NCI-H774 (cell line): ENCODE measurements at places on chromosomes 7 and 10.
A peak's percentile ranks its signal among the peaks of the same experiment; 100 is the strongest.

DNA sequence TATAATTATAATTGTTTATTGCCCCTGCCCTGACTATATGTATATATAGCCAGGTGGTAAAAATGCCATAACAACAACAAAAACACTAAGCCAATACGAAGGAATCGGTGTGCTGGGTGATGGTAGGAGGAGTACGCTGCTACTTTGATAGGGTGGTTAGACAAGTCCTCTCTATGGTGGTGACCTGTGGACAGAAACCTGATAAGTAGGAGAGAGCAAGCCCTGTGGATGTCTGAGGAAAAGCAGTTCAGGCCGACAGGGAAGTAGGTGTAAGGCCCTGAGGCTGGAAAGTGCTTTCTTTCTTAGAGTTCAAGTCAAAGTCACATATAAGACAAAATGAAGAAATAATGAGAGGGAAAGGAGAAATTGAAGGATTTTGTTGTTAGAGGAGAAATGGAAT is 823.8 kb upstream of the CELF2 start:
- DNase-seq: no peak

GRCh38 chr7:142436601-142437000 is 178.7 kb upstream of the PRSS58 start:
- DNase-seq: no peak

GRCh38 chr7:102912742-102913141 is at the start of gene LRRC17:
Gene LRRC17 (plus strand): TSS chr7:102913000. CDS start chr7:102933914, 20,914 bp downstream.
- peak; percentile 57 for DNase-seq

DNA sequence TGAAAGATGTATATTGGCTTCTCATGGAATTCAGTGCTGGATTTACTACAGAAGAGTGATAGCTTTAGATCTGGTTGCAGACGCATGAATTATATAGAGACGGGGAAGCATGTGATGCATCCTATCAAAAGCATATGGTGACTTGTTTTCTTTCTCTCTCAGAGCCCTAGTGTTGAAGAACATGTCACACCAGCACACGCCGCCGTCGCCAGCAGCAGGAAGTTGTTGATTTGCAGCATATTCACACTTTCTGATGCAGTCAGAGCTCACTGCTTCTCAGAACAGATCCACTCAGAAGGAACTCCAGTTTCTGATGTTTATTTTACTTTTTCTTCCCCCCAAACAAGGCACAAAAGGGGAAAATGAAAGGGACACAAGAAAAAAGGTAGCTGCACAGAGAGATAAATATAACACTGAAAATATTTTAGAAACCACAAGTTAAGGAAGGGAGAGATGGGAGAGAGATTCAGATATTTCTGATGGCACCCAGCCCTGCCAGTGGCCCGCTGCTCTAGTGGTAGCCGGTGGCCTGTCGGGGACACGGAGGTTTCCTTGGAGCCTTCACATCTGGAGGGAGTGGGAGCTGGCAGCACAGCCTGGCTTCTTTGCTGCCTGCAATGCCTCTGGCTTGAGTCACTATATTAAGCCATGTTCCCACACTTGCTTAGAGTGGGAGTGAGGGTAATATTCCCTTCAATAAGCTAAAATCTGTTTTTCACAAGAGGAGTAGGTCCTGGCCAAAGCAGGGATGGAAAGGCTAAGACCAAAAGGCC is 123.2 kb downstream of the NRP1 start:
- DNase-seq: no peak

DNA sequence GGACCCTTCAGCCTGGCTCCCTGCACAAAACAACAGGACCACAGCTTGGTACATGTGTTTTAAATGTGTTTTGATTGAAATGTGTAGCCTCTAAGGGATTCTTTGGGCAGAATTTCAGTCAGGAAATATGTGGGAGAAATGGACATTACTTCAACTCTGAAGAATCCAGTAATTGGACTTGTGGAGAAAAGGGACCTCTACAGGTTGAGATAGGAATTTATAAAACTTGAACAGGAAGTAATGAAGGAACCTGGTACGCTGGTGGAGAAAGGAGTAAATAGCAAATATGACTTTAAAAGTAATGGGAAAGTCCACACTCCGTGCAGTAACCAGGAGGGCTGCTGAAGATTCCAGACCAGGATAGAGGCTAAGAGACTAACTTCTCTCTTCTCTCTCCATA is 220.5 kb downstream of the LHFPL3 start:
- no peak for DNase-seq

DNA sequence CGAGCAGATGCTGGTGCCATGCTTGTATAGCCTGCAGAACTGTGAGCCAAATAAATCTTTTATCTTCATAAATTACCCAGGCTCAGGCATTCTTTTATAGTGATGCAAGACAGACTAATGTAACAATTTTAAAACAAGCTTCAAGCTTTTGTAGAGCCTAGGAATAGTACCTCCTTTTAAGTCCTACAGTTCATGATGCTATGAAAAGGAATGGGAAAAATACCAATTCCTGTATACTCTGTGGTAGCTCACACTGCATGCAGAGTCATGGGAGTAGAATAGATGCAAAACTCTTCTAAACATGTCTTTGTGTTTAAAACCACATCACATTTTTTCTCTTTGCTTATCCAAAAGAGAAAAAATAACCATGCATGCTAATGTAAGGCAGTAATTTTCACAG is 66.6 kb upstream of the WNT16 start:
- DNase-seq: no peak

GRCh38 chr7:102396710-102397019 is 502 bp downstream of the PRKRIP1 start:
- DNase-seq: no peak

- no peak for DNase-seq
These were observed 1.5 kb upstream of the ZNF775 start for GRCh38 chr7:150377635-150378034.

DNA sequence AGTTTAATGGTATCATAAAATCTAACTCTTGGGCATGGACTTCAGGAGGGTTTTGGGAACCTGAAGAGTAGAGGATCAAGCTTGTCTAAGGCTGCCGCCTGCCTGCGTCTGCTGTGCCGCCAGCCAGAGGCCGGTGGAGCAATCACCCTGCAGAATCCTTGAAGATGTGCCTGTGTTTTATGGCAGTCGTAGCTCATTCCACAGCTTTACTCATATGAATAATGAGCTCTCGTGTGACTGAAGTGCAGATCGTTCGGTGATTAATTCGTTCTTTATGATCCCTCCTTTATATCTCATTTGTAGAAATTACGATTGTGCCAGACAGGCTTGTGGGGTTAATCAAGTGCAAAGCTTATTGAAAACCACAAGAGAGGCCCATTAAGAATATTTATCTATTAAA is 100.8 kb downstream of the ACTR3B start:
- DNase-seq: no peak

DNA sequence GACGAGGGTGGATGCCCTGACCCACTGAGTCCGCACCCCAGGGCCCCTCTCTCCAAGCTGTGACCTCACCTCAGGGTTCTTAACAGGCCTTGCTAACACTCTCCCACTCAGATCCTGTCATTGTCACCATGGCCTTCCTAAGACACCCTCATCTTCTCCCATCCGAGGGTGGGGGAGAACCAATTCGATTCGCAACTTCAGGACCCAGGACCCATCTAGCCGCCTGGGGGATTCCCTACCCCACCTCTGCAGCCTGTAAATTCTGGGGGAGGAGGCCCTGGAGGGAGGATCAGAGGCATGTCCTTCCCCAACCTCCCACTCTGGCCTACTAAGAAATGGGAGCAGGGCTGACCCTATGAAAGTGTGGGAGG is 17.4 kb downstream of the TRIM8 start:
- DNase-seq: no peak

- DNase-seq: no peak
These were observed 285.9 kb upstream of the NEBL start for GRCh38 chr10:21183025-21183424.
